ENCODE measurements at places on chromosomes 3 and 15. TPM values are rescaled to one million over a fixed set of nuclear protein-coding genes. Genes with fewer than 3 reads are reported as not detected.

The CSPG4 gene
- total RNA-seq, result 160 TPM

The ATXN7 gene
- total RNA-seq, result 52.5 TPM

The SGO1 gene
- total RNA-seq, result not detected

The CELSR3 gene
- total RNA-seq, result 1.3 TPM

The CCR8 gene
- not detected for total RNA-seq

The LRRC2 gene
- 0.78 TPM for total RNA-seq

The COL6A5 gene
- not detected for total RNA-seq

The IP6K1 gene
- 36.5 TPM for total RNA-seq

The PLA2G4E gene
- total RNA-seq, result not detected

The SENP5 gene
- 42.8 TPM for total RNA-seq

The GOLGA6D gene
- 0.12 TPM for total RNA-seq

The SLC28A2 gene
- total RNA-seq, result not detected

The ZNF660 gene
- total RNA-seq, result 11.5 TPM

All from aorta (tissue), 5 donors.